Activated CD4-positive, CD25-positive, alpha-beta regulatory T cell treated with anti-CD3 and anti-CD28 coated beads, Interleukin-2, amount 50 U/mL, for 72 hours (primary cell): ENCODE measurements at places on chromosomes 12 and 14.

DNA sequence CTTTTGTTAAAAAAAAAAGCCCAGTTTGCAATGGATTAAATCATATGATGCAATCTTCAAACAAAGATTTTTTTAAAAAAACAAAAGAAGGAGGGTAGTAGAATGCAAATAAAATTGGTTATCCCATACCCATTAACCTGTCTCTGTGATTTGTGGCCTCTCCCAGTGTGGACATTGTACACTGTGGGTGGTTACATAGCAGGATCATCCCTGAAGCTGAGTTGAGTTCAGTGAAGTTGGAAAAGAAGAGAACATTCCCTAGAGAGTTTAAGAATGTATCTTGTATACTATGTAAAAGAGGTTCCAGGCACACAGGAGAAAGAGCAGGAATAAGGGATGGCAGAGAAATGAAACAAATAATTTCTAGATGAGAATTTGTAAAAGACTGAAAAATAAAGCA, 142.4 kb upstream of the SLC16A7 start:
- no peak for DNase-seq

- no peak for DNase-seq
Observed at GRCh38 chr12:116595186-116595585, 36.0 kb downstream of the MAP1LC3B2 start.

DNA sequence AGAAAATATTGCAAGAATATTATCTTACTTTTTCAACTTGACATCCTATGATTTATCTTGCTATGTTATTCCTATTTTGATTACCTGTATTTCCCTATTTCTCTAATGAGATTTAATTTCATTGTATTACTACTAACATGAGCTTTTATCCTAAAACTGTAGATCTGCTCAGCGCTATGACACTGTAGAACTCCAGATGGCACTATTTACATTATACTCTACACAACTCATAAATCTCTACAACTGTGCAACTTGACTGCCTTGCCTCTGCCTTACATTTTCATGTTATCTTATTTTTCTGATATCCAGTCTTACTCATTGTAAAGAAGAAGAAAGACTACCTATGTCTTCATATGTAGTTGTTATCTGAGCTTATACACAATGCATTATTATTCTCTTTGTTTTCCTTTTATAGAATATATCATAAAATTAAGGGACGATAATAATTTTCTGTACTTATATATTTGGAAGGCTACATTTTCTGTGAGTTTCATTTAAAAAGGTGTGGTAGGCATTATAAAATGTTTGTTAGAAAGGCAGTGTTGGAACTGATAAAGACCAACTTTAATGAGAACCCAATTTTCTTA, 24.1 kb downstream of the NUP37 start:
- DNase-seq: no peak

- DNase-seq: no peak
Observed at GRCh38 chr12:79327465-79327864, 363.3 kb downstream of the PAWR start.

GRCh38 chr14:22837750-22838538, 1.6 kb downstream of the MMP14 start:
- DNase-seq: no peak

DNA sequence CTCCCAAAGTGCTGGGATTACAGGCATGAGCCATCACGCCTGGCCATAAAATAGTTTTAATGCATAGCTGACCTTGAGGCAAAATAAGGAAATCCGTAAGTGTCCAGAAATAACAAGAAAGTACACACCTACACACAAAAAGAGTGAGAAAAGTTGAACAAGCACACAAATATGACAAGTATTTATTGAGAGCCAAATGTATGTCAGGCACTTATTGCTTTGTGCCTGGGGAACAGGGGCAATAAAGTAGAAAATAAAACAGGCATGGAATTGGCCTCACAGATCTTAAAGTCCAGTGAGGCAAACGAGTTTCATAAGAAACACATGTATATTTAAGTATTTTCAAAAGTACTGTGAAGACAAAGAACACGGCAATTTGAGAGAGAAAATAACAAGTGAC, 103.7 kb downstream of the ERGIC2 start:
- no peak for DNase-seq

DNA sequence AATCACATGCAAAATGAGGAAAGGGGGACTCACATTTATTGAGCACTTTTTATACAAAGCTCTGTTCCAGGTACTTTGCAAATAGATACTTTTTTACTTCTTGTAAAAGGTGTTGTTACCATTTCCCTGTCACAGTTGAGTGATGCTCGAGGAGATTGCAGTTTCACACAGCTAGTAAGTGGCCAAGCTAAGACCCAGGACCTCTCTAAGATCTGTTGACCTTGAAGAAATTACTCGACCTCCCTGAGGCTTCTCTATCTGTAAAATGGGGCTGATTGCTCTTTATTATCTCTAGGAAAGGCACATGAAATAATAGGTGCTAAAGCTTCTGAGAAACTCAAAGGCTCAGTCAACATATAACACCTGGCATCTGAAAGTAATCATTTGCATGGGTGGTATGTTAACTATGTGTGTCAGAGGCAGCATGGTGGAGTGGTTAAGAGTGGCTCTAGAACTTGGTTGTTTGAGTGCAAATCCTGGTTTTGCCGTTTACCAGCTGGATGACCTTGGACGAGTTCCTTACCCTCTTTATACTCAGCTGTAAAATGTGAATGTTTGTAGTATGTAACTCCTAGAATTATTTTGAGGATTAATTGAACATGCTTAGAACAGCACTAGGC, 41.5 kb downstream of the IFT81 start:
- no peak for DNase-seq

- no peak for DNase-seq
Observed at GRCh38 chr12:79420146-79420618, 270.6 kb downstream of the PAWR start.

- DNase-seq: no peak
Observed at GRCh38 chr14:90379106-90379505, 17.7 kb upstream of the CALM1 start.

GRCh38 chr12:116619246-116619645, 60.1 kb downstream of the MAP1LC3B2 start:
- DNase-seq: no peak

- DNase-seq: no peak
Observed at GRCh38 chr14:53027041-53027440, 76.2 kb upstream of the FERMT2 start.

- no peak for DNase-seq
Observed at GRCh38 chr14:103624860-103625259, 4.2 kb upstream of the KLC1 start.

DNA sequence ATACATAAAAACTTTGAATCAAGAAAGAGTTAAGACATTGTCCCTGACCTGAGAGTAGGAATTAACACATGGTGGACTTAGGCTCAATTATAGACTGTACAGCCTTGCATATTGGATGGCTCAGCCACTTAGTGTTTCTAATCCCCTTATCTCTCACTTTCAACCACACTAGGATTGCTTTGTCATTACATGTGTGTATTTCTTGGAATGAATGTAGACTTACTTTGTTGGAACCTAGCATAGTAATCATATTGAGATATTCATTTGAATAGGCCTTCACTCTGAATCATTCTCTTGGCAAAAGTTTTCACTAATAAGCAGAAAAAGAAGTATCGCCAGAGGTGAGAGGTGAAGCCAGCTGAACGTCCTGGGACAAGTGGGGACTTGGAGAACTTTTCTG, 1973.9 kb upstream of the FLRT2 start:
- DNase-seq: no peak

DNA sequence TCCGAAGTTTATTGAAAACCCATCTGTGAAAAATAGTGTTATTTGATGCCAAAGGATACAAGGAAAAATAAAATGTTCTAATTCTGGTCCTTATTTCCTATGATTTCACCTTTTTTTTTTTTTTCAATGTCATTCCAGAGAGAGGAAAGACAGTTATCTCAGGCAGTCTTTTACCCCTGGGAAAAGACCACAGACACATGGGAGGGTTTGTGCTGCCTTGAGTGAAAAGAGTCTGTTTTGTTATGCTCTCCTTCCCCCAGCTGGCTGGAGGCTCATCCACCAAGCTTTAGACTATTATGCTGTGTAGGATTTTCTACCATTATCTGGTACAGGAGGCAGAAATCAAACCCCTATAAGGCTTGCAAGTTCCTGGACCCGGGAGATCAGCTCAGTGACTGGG, 151.8 kb downstream of the CRADD start:
- no peak for DNase-seq

- DNase-seq: no peak
Observed at GRCh38 chr12:77229640-77230442, 164.5 kb upstream of the E2F7 start.

GRCh38 chr12:68665016-68665569, 21.7 kb upstream of the NUP107 start:
- no peak for DNase-seq

DNA sequence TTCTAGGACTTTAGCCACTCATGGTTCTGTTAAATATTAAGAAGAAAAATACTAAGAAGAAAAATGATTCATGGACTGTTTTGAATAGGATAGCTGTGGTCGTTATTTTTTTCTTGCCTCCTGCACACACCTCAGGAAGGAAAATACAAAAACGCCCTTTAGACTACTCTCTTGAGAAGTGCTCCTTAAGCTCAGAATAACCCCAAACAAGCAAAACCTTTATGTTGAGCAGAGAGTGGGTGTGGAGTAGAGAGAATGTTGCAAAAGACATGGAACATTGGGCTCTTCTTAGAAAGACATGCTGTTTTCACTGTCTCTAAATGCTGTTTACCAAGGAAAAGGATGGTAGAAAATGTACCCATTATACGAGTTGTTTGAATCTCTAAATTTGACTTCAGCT, 140.3 kb downstream of the LMNTD1 start:
- DNase-seq: no peak

- DNase-seq: no peak
Observed at GRCh38 chr12:34599530-34600513, 577.5 kb downstream of the ALG10 start.

- no peak for DNase-seq
Observed at GRCh38 chr14:58488550-58488949, 61.0 kb downstream of the KIAA0586 start.

GRCh38 chr14:52238682-52239081, 28.8 kb upstream of the PTGDR start:
- DNase-seq: no peak

GRCh38 chr14:76574416-76575095, 186.7 kb upstream of the VASH1 start:
- no peak for DNase-seq

GRCh38 chr14:26021759-26022158, 576.1 kb downstream of the NOVA1 start:
- DNase-seq: no peak

- DNase-seq: no peak
Observed at GRCh38 chr12:62258941-62259630, 1.1 kb upstream of the USP15 start.

DNA sequence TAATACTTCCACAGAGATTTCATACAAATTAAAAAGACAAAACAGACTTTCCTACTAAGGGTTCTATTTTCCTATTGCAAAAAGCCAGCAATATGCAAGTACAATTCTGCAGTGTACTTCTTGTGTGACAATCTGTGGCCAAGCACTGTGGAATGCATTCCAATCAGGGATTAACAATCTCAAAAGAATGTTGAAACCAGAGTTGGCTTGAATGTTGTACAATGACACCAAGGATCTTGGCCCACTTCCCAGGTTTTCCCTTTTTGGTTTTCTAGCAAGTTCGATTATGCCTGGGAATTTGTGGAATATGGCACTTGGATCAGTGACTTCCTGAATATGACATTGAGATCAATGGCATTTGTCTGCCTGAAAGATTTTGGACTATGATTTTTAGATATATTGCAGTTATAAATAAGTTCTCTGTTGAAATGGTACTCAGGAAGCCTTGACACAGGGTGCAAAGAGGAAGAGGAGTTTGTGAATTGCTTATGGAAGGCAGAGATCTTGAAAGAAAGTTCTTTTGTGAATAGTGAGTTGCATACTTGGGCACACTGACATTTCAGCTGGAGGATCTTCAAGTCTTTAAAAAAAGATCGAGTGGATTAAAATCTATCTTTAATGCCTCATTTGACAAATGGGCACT, 81.4 kb upstream of the FERMT2 start:
- DNase-seq: no peak

GRCh38 chr12:26465419-26466097, 270.2 kb downstream of the SSPN start:
- no peak for DNase-seq

DNA sequence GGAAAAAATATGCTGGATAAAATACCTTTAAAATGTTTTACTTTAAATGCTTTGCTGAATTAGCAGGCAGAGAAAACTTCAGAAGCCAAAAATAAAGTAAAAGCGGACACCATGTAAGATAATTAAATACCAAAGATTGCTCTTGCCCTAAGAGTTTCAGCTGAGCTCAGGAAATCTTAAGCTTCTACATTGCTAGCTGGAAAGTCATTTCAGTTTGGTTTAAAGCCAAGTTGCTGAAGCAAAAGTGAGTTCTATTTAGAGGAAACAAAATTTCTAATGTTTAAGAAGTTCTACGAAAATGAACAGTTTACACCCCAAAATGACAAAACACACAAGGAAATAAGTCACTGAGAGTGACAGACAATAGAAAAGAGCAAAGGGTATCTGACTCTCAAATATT, 310.0 kb downstream of the ADAMTS20 start:
- no peak for DNase-seq

DNA sequence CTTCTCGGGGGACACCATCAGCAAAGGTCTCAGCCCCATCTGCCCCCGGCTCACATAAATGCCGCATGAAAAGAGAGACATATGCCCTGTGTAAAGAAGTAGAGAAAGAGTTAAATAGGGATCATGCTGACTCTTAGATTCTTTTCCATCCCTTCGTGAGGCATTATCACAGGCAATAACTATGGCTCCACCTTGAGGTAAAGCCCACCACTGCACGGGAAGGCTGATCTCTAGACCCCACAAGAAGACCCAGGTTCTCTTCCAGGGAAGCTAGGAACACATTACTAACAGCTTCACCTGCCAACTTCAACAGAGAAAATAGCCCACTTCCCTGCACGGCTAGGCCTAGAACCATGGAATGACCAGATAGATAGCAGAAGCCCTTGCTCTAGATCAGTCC, 14.1 kb upstream of the NOP2 start:
- no peak for DNase-seq

- DNase-seq: no peak
Observed at GRCh38 chr12:130369816-130370215, 32.1 kb downstream of the PIWIL1 start.

DNA sequence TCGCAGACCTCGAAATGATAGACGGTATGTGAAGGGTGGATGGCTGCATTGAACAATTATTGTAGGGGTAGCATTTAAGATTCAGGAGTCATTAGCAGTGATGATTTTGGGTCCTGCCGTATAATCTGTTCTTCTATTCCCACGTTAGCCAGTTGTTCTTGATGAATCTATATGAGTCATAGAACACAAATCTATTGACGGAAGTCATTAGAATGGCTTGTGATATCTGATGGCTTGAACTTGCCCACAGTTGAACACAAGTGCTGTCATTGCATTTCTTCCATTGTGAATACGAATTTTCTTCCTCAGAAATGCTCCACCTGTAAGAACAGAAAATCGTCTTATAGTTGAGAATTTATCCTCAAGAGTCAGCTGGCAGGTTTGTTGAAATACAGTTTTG, 1.9 kb downstream of the SRSF5 start:
- no peak for DNase-seq
